GM12865 (cell line): ENCODE measurements at places on chromosomes 6 and 20.

DNA sequence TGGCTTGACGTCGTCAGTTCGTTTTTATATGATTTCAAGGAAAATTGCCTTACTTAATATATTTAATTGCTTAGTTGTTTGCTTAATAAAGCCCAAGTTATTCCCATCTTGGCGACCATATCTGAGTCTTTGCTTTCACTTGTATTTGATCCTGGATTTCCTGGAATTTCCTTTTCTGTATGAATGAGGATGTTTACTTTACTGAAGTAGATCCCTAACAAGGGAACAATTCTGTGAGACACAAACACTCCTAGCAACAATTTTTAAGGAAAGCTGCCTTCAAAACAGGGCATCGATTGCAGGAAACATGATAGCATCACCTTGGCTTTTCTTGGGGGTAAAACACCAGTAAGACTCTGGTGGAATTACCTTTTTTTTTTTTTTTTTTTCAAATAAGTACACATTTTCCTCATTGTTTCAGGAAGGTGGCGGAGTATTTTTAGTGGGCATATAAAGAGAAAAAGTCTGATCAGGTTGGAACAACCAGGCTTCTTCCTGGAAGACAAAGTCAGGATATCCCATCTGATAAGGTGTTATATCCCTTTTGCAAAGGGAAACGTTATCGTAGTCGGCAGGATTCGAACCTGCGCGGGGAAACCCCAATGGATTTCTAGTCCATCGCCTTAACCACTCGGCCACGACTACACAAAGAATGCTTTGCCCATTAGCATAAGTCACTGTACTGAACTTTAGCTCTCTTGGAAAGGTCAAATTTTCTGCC is 68.5 kb upstream of the ZNF184 start:
- DNase-seq, result peak; percentile 66

DNA sequence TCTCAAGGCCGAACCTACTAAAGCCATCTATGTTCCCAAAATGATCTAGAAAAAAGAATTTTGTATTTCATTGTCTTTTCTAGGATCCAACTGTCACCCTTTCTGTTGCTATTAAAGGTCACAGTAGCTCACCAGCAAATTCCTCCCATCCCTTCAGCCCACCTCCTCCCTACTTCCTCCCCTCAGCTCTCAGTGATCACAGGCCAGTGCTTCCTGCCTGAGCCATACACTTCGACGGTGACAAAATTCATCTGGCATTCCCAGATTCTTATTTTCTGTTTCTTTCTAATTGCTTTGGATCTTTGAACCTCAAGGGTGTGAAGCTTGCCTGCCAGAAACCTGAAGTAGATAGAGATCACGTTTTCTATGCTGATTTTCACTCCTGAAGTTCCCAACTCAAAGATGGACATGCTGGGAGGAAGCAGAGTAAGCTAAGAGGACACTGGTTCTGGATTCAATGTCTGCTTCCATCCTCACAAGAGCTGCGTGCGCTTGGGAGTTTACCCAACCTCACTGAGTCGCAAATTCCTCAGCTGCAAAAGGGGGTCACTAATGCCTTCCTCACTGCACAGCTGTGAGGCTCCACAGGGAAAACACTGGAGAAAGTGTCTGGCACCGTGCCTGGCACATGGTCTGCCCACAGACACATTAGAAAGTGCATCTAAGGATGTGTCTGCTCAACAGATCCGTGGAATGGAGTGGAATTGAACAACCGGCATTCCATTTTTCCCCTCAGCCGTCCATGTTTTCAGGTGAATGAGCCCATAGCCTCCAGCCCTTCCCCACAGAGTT is 34.5 kb downstream of the MDGA1 start:
- no peak for DNase-seq

DNA sequence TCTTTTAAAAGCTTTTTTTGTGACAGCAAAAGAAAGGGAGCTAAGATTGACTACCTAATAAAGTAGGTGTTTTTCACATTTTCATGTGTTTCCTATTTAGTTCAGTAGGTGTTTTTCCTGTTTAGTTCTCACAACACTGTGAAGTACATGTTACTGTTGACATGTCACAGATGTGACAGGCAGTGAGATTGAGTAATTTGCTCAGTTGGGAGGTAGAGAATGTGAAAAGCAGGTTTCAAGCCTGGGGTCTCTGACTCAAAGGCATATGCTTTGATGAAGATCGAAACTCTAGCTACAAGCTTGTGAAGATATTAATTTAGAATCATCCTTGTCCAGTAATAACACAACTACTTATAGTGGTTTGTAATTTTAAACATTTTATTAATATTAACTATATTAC is 43.1 kb downstream of the SLX4IP start:
- DNase-seq, result peak; percentile 93

DNA sequence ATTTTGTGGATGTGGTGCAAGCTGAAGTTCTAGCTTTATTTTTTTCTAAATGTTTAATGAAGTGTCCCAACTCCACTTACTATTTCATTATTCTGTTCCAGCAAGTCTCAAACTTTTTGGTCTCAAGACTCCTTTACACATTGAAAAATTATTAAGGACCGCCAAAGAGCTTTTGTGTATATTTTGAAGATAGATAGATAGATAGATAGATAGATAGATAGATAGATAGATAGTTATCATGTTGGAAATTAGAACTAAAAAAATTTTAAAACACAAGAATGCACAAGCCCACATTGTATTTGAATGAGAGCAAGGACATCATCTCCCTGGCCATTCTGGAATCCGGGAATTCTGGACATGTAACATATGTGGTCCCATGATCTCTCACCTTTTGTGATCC is 181.2 kb upstream of the SNX9 start:
- DNase-seq, result no peak

DNA sequence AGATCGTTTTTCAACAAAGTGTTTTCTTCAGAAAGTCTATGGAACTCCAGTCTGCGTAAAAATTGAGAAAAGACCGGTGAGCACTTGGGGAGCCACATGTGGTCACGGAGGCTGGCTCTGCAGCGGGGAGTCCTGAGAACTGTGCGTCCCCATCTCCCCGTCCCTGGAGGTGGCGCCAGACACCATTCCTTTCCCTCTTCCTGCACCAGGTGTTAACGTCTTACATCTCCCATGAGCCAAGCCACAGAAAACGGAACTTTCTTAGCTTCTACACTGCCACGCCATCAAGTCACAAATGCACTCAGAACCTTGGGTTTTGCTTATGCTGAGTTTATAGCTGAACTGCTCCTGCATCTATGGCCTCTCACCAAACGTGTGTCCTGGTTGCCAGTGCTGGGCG is 62.6 kb downstream of the GINS1 start:
- DNase-seq, result peak; percentile 67

DNA sequence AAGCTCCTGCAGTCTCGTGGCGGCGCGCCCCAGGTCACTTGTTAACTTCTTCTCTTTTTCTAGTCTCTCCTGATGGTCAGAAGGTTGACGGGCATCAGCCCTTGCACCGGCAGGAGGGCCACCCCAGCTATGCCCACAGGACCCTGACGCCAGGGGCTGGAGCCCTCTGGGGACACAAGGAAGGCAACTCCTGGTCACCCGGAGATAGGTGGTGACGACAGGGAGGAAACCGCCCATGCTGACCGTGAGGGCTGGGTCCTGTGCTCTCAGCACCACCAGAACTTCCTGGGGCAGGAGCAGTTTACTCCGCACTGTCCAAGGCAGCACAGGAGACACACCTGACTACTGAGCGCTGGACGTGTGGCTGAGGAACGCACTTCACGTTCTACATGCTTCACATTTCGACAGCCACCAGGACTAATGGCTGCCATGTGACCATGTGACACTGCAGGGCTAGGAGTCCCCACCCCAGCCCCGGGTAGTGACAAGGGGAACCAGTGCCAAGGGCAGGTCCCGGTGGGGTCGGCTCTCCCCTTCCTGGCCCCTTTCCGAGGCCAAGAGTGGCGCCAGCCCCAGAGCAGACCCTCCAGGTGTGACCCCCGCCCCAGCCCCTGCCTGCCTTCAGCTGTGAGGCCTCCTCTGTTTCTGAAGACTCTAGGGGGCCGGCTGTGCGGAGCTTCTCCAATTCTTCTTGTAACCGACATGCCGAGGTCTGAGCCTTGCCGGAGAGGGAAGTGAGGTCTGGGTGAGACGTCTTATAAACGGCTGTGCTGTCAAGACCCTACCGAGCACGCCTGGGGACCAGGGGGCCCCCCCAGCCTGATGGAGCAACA is 45.2 kb downstream of the DSTN start:
- DNase-seq, result no peak

- no peak for DNase-seq
Observed at GRCh38 chr20:49973981-49974380, 8.8 kb upstream of the SNAI1 start.

GRCh38 chr20:21513881-21514540 is at the start of gene NKX2-2:
NKX2-2 (minus strand) TSS chr20:21514064; CDS start chr20:21513669, 395 bp downstream.
- DNase-seq, result no peak

DNA sequence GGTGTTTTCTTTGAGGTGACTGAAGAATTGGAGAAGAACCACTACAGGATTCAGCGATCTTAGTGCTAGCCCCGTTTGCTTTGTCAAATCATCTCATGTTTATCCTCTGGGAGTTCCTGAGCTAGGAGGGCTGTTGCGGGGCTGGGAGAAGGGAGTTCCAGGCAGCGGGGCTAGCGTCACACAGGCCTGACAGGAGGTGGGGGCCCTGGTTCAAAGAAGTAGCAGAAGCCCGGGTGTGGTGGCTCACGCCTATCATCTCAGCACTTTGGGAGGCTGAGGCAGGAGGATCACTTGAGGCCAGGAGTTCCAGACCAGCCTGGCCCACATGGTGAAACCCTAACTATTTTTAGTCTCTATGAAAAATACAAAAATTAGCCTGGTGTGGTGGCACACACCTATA is 33.2 kb upstream of the SULF2 start:
- DNase-seq, result no peak
